ENCODE measurements at places on chromosomes 13 and 19. TPM values are rescaled to one million over a fixed set of nuclear protein-coding genes. Genes with fewer than 3 reads are reported as not detected.
A peak's percentile ranks its signal among the peaks of the same experiment; 100 is the strongest.

Gene ATP4B
- total RNA-seq, result not detected

DNA sequence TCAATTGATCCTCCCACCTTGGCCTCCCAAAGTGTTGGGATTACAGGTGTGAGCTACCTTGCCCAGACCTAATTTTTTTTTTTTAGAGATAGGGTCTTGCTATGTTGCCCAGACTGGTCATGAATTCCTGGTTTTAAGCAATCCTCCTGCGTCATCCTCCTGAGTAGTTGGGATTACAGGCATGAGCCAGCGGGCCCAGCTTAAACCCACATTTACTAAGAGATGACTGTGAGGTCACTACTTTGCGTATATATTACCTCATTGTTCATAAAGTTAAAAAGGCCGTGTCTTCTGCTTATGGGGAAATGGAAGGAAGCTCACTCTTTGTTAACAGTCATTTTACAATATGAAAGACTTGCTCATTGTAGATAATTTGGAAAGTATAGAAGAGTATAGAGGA is 39.6 kb upstream of the C1QTNF9 start:
- H3K27ac ChIP-seq, result no peak overlapping the region
- no peak for DNase-seq
- no peaks in the 10 kb centered on the region for H3K4me1 ChIP-seq
- no peak overlapping the region for H3K4me3 ChIP-seq
- H3K36me3 ChIP-seq, result no peaks in the 10 kb centered on the region

GRCh38 chr19:29120466-29120865 is 92.5 kb downstream of the UQCRFS1 start:
- H3K27me3 ChIP-seq, result no peaks in the 10 kb centered on the region
- no peak overlapping the region for H3K4me3 ChIP-seq
- no peaks in the 10 kb centered on the region for H3K36me3 ChIP-seq
- no peak for DNase-seq
- H3K27ac ChIP-seq, result no peak overlapping the region

DNA sequence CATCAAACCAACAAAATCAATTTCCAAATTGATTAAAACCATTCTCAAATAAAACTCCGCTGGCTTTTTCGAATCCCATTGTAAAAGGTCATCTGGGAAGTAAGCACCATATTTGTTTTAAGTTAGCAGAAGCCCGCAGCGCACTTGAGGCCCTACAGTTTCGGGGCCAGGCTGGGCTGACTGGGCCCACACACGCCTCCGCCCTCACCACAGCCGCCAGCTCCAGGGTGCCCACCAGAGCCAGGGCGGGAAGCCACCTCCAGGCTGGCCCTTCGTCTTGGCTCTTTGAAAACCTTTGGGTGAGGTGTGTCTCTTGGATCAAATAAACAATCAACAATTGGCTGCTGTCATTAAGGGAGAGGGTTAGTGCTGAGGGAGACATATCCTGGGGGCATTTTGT is 133.3 kb downstream of the SOX1 start:
- H3K27me3 ChIP-seq, result no peaks in the 10 kb centered on the region
- H3K27ac ChIP-seq, result no peak overlapping the region
- no peaks in the 10 kb centered on the region for H3K4me1 ChIP-seq
- no peak overlapping the region for H3K4me3 ChIP-seq

GRCh38 chr19:12969292-12969988 is at the start of gene DAND5:
Gene DAND5 (plus strand): TSS chr19:12969576. CDS start chr19:12969661, 85 bp downstream.
- no peak within 1 kb of the TSS for H3K4me3 ChIP-seq
- no peak for DNase-seq
- no peak within 1 kb of the TSS for H3K27ac ChIP-seq
- H3K36me3 ChIP-seq, result no peaks in the 10 kb centered on the region

GRCh38 chr19:38683393-38684077 is 36.1 kb downstream of the ACTN4 start:
- H3K4me1 ChIP-seq, result peaks cover 7% of the 10 kb centered on the region
- no peaks in the 10 kb centered on the region for H3K27me3 ChIP-seq
- peak overlapping the region; percentile 99 for H3K27ac ChIP-seq

Measured in aorta (tissue), 5 donors.